ENCODE measurements at places on chromosomes 6 and 20.

GRCh38 chr20:48657426-48658197 lies 170.2 kb downstream of the PREX1 start:
- DNase-seq, result peak; percentile 80

GRCh38 chr6:55496201-55496600 lies 82.8 kb downstream of the HMGCLL1 start:
- DNase-seq, result no peak

GRCh38 chr6:3041606-3042005 lies 26.7 kb upstream of the RIPK1 start:
- DNase-seq, result no peak

DNA sequence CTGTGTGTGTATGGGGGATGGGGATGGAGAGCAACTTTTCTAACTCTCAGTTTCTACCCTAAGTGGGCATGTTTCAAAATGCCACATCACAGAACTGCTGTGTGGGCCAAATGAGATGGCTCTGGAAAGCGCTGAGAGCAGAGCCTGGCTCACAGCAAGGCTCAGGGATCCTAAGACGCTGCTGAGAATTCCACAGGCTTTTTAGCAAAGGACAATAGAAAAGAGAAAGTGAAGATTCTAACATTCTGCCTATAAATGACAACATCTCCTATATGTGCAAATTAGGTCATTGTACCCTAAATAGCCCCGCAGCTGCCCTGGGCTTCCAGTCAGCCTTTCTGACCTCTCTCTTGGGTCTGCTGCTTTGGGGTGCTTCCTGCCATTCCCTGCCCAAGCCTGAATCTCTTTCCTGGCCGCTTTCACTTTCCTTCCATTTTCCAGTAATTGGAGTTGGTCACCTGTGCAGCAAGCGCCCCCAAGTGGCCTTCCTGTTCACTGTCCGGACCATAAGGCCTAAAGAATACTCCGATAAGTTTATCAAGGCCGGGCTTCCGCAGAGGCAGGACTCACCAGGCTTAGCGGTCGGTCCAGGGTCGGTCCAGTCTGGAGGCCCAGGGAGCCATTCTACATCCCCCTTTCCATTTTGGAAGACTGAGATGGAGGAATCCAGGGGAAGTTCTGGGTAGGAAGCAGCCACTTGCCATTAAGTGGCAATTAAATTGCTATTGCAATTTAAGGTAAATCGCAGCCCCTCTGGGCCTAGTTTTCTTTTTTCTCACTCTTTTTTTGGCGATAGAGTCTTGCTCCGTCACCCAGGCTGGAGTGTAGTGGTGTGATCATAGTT lies 6.7 kb upstream of the DDR1 start:
- DNase-seq, result peak; percentile 92

GRCh38 chr20:31968291-31969126 lies 558 bp downstream of the XKR7 start:
- DNase-seq, result peak; percentile 79

DNA sequence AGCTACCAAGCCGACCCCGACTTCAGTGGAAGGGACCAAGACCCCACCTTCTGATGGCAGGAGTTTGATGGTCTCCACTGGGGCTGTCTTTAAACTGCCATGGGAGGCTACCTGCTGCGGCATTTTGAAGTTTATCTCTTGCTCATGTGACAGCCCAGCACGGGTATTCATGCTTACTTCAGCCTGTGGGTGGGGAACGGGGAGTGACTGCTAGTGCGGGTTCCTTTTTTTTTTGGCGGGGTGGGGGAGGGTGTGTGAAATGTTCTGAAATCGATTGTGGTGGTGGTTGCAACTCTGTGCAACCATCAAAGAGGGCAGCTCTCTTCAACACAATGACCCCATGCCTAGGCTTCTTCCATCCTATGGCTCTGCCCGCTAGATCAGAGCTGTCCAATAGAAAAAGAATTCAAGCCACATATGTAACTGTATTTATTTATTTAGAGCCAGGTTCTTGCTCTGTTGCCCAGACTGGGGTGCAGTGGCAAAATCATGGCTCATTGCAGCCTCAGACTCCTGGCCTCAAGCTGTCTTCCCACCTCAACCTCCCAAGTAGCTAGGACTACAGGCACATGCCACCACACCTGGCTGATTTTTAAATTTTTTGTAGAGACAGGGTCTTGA lies 53.7 kb downstream of the PPP1R16B start:
- DNase-seq, result peak; percentile 29

DNA sequence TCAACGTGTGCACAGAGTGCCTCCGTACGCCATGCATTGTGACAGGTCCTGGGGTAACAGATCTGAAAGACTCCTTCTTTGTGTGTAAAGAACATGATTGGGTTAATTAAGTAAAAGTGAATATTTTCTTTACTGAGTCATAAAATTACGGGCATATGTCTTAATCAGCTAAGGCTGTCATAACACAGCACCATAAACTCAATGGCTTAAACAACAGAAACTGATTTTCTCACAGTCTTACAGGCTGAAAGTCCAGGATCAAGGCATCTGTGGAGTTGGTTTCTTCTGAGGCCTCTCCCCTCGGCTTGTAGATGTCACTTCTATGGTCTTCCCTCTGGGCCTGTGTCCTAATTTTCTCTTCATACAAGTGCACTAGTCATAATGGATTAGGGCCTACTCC lies 176.9 kb downstream of the MTFR2 start:
- no peak for DNase-seq

DNA sequence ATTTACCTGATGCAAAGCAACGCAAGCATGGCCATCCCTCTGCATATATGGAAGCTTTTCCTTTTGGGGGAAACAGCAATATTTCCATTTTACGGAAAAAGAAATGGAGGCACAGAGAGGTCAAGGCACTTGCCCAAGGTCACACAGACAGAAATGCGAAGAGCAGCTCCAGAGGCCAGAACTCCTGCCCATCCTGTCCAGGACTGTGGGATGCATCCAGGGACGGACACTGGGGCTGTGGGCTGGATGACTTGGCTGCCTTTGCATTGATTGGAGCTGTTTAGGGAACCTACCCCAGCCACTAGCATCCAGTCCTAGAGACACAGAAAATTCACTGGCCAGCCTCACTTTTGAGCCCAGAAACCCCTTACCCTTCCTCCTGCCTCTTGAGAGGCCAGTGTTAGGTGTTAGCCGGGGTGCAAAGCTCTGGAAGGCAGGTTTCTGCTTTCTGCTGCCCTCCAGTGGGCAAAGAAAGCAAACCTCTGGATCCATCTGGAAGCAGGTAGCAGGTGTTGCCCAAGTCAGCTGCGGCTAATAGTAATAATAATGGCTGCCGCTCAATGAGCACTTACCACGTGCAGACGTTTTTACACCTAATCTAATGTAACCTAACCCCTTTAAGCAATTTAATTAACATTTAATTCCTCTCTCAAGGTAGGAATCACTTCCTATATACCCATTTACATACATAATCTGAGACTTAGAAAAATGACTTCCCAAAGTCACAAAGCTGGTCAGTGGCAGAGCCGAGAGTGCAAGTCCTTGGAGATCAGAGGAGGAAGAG lies 31.7 kb upstream of the CCN5 start:
- DNase-seq, result no peak

DNA sequence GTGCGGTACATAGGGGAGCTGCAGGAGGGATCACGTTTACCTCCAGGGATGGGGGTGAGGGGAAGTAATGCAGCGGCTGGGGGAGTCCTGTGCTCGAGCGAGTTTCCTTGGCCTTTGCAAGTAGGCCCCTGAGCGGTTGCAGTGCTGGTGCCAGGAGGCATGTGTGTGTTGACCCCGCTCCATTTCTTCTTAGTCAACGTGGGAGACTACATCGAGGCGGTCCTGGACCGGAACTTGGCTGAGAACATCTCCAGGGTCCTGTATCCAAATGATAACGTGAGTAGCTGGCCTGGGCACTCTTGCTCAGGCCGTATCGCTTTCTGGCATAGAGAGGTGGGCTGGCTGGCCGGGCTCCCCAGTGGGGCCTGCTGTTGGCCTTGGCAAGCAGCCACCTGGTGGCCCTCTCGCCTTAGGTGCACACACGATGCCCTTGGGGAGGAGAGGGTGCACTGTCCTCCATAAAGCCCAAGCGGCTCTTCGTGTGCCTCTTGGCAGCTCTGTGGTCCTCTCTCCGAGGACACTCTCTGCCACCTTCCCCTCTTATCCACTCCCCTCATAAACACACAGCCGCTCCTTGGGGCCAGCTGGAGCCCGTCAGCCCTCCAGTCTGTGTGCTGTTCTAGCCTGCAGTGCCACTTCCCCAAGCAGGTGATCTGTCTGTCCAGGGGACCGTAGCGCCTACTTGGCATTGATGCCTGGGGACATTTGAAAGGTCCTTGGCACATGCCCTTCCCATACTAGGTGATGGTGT lies 29.3 kb downstream of the PYGB start:
- no peak for DNase-seq

GRCh38 chr20:12970372-12970821 lies 38.4 kb upstream of the SPTLC3 start:
- DNase-seq, result no peak
